ENCODE measurements at places on chromosomes 11 and 22.

GRCh38 chr11:115659061-115659963 is 155.1 kb upstream of the CADM1 start:
- DNase-seq, result no peak

- no peak for DNase-seq
Measured at GRCh38 chr11:61908730-61909316, 8.5 kb downstream of the RAB3IL1 start.

DNA sequence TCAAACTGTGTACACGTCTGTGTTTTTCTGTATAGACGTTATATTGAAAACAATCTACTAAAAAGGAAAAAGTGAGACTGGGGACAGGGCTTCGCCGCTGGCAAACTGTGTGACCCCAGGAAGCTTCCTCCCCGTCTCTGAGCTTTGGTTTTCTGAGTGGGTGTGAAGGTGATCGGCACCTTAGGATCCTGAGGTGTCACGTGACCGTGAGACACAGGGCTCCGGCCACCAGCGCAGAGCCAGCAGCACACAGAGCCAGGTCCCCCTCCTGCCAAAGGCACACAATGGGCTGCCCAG is 32.0 kb downstream of the KIAA0930 start:
- no peak for DNase-seq

GRCh38 chr11:132551016-132551415 is 981.3 kb downstream of the OPCML start:
- no peak for DNase-seq

DNA sequence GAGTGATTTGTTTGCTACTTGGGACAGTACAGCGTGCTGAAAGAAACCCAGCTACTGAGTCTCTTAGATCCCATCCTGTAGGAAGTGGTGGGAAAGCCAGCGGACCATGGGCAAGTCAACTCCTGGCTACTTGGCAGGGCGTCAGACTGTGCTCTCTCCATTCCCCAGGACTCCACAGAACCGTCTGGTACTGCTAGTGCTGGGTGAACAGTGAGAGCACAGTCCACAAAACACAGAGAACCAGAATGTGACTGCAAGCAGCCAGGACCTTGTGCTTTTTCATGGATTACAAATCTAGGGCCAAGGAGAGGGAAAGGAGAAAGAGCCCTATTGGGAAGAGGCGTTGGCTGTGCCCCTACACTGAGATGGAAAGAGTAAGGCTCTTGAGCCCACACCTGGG is 10.2 kb downstream of the BID start:
- DNase-seq, result no peak

GRCh38 chr11:7165911-7166310 is 77.1 kb downstream of the RBMXL2 start:
- no peak for DNase-seq

DNA sequence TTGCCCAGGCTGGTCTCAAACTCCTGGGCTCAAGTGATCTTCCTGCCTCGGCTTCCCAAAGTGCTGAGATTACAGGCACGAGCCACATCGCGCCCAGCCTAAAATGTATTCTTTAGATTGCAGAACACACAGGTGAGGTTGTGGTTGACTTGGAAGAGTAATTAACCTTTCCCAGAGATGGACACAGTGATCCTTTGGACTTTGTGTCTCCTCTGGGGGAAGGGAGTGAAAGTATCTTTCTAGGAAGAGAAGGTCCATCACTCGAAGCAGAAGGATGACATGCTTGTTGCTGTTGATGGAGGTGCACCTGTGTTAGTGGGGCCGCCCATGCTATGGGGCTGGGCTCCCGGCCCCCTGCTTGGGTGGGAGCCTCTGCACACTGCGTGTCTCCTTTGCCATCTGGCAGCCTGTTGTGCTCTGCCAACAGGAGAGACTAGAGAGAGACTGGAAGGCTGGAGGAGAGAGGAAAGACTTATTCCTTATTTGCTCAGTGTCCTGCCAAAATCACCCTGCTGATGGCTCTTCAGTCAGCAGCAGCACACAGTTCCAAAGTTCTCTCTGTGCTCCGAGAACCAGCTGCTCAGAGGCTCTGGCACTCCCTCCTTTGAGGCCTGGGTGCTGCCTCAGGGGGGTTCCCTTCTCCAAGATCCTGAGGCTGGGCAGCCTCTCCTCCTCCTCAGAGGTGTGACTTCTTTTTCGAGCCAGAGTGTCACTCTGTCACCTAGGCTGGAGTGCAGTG is 33.1 kb upstream of the CYB5R3 start:
- DNase-seq, result no peak
